Pancreas (tissue), 10 donors: ENCODE measurements at places on chromosomes 4 and X. TPM values are rescaled to one million over a fixed set of nuclear protein-coding genes. Genes with fewer than 3 reads are reported as not detected.

DNA sequence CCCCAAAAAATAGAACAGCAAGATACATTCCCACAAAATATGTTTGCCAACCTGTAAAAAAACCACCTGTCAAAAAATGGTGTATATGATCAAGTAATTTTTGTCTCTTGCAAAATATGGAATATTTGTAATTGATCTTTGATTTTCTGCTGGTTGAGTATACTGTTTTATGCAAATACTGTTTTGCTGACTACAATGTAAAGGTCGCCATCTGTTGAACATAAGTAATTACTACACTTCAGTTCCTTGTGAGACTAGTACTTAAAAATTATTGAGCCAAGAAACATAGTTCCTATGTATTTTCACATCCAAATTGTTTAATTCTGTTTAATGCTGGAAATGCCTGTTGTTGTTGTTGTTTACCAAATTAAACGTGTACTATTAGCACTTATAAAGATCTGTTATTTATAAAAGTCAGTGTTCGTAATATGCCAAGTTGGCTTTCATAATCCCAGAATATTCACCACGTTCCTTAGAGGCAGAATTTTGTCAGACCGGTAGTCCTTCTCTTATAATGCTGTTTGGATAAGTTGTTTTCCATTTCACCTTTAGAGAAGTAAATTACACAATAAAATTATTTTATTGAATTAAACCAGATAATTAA, 144.2 kb downstream of the PDLIM5 start:
- DNase-seq = no peak

- no peak for DNase-seq
Observed at GRCh38 chr4:83961575-83961974, 425.7 kb downstream of the GPAT3 start.

GRCh38 chr4:24642981-24643547, 58.7 kb upstream of the DHX15 start:
- DNase-seq = no peak

DNA sequence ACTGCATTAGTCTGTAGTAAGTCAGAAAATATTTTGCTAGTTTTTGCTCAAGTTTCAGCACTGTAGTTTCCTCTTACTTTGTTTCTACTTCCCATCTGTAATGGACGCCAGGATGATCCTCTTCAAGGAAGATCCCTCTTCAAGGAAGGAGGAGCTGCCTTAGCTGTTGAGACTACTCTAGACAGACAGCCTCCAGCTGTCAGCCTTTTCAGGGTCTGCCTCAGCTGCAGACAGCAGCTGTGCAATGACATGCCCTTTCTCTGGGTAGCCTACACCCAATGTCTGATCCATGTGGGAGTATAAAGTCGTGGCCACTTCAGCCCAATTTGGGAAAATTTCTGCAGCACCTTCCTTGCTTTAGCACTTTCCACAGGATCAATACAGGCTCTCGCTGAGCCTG, 281.0 kb upstream of the MAOA start:
- no peak for DNase-seq

DNA sequence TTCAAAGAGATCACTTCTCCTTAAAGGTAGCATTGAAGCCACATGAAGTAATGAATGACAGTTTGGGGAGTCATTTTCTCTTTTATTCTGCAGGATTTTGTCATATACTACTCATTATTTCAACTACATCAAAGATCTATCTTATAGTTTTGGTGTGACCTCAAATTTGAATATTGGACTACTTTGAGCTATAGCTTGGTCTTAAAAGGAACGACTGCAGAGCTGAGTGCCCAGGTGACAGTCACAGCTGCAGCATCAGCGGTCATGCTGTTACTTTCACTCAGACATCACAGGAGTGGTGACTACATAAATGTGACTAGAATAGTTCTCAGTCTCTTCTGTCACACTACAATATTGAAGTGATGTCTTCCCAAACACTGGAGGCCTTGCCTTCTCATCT, 10.7 kb upstream of the SPCS3 start:
- no peak for DNase-seq

DNA sequence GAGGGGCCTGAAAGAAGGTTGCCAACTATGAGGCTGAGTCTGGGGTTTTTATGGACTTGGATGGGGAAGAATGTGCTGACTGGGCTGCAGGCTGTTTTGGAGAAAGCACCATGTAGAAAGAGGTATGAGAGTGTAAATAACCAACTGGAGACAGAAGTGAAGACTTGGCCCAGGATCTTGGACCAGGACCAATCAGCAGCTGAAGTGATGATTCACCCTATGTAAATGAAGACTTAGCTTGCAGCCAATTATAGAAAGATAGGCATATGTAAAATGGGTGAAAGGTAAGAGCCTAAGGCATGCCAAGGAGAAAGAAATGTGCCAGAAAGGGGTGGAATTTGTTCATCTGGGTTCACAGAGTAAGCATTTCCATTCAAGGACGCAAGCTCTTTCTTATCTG, 856.7 kb upstream of the PRKX start:
- DNase-seq = peak; percentile 21

GRCh38 chrX:134512566-134512965, 52.6 kb downstream of the HPRT1 start:
- DNase-seq = no peak

DNA sequence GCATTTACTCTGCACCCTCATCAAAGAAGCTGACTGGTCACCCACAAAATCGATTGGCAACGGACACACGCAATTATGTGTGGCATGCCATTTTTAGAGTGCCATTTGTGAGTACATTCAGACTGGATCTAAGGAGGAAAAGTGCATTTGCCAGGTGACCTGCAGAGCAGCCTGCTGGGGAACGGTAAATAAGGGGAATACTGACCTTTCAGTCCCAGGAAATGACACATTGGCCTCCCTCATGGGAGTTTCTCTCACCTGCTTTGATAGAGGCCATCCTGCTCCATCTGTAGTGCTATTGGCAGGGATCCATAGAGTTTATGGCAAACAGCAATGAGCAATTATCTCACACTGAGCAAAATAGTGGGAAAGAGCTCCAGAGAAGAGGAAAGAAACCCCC, 127.8 kb downstream of the DDX53 start:
- DNase-seq = no peak

DNA sequence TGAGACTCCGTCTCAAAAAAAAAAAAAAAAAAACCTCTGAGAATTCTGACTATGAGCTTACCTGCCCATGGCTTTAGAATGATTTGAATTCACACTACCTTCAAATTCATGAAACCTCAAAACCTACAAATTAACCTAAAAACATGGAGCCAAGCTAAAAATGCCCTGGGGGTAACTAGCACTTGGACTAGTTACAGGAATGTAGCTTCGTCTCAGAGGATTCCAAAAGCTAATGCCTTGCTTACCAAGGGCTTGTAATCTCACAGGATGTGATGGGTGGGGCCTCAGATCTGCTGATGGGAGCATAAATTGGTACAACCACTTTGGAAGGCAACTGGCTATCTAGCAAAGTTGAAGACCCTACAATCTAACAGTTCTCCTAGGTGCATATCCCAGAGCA, 79.4 kb upstream of the SPRY1 start:
- no peak for DNase-seq

The FAM241A gene
- 0.95 TPM for total RNA-seq
